ENCODE measurements at places on chromosomes 13 and 19. TPM values are rescaled to one million over a fixed set of nuclear protein-coding genes. Genes with fewer than 3 reads are reported as not detected.
A peak's percentile ranks its signal among the peaks of the same experiment; 100 is the strongest.

LMTK3 gene
- total RNA-seq, result 2.3 TPM

DCLK1 gene
- 3.4 TPM for total RNA-seq

KIR2DL1 gene
- not detected for total RNA-seq

PSG7 gene
- not detected for total RNA-seq

PEG3 gene
- 2.6 TPM for total RNA-seq

POU2F2 gene
- 1.4 TPM for total RNA-seq

AZU1 gene
- not detected for total RNA-seq

GPR12 gene
- total RNA-seq, result not detected

ICAM4 gene
- total RNA-seq, result not detected

ZNF470 gene
- 2.9 TPM for total RNA-seq

NPAS1 gene
- total RNA-seq, result 1.6 TPM

DNA sequence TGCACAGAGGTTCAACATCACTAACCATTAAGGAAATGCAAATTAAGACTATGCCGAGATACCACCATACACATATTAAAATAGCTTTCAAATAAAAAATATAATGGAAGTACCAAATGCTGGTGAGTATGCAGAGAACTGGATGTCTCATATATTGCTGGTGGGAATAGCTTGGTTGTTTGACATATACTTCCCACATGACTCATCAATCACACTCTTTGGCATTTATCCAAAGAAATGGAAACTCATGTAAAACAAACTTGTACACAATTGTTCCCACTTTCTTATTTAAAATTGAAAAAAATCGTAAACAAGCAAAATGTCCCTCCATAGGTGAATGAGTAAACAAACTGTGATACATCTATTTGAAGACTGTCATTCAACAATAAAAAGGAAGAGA is 982.6 kb upstream of the ATXN8OS start:
- DNase-seq, result no peak

DNA sequence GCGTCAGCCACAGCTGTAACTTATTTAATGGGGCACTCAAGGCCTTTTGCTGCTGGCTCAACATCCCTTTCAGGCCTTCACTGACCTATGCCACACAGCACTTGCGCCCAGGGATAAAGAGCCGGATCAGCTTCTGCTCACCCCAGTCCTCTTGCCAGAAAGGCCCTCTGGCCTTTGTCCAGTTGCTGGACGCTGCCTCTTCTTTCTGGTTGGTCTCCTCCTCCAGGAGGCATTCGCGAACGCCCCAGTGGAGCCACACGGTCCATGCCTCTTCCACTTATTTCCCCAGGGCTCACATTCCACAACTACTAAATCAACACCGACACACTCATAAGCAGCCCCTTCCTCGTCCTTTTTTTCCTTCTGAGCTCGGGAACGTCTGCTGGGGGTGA is 3.7 kb upstream of the ZNF329 start:
- no peak for DNase-seq

GRCh38 chr13:26968431-26969341 is 202.9 kb downstream of the USP12 start:
- no peak for DNase-seq

- no peak for DNase-seq
Measured at GRCh38 chr13:57725480-57725879, 93.9 kb downstream of the PCDH17 start.

GRCh38 chr13:73417012-73417615 is 358.3 kb downstream of the KLF5 start:
- no peak for DNase-seq

DNA sequence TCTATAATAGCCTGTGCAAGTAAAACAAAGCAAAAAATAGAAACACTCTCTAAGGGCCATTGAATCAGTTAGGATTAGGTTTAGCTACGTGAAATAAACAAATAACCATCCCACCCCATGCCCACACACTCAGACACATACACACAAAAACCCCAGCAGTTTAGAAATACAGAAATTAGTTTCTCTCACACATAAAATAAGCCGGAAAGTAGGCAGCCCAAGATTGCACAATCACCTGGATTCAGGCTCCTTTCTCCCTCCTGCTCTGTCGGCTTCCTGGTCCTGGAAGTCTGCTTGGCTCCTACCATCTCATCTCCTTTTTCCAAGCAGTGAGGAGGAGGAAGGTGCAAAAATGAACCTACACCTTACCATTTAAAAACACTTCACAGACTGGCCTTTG is 22.6 kb upstream of the USP12 start:
- no peak for DNase-seq

DNA sequence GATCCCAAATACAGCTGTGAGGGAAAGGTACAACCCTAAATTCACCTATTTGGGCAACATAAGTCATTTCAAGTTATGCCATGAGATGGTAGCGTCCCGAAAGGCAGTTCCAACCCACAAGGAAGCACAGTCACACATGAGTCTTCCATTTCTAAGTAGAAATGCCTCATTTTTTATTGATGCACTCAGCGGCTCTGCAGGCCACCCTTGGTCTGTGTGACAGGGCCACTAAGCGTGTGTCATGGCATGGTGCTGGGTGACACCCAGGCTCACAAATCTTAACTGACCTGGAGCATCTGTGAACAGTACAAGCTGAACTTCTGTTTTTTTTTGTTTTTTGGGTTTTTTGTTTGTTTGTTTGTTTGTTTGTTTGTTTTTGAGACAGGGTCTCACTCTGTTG is 15.1 kb downstream of the RAB20 start:
- DNase-seq, result no peak

DNA sequence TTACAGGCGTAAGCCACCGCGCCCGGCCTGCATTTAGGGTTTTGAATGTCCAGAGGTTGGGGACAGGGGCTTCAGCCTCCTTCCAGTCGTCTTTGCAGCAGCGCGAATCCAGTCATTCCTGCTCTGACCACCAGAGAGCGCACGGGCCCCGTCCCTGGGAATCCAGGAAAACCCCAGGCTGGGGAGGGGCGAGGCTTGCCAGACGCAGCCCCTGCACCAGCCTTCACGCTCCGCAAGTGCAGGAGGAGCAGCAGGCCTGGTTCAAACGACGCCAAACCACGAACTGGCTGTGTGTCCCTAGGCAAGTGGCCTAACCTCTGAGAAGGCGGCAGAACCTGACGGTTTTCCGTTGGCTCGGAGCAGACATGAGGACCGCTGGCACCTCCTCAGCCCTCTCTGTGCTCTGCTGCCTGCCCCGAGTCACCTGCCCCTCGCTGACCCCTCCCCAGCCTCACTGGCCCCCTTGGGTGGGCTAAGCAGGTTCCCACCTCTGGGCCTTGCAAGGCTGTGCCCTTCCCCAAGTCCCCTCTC is 2.0 kb upstream of the RNF126 start:
- DNase-seq, result no peak

- DNase-seq, result no peak
Measured at GRCh38 chr19:55384131-55384919, at the start of gene TMEM238. TSS of gene TMEM238 (minus strand) at chr19:55384292. CDS start at chr19:55384259, 33 bp downstream.

DNA sequence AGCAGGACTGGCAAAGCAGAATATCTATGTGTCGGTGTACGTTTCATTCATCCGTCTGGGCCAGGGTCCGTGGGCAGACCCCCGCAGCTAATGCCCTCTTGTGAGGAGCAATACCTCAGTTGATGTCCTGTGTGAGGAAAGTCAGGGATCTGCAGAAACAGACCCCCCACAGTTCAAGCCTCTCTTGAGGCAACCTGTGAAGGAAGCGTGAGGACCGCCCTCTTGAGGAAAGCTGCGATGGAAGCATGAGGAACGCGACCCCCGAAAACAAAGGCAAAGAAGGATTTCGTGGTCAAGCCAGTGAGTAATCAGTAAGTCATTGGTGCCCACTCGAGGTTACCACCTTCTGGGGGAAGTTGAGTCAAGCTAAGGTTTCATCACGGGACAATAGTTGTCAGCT is 20.9 kb upstream of the ZNF83 start:
- DNase-seq, result no peak

DNA sequence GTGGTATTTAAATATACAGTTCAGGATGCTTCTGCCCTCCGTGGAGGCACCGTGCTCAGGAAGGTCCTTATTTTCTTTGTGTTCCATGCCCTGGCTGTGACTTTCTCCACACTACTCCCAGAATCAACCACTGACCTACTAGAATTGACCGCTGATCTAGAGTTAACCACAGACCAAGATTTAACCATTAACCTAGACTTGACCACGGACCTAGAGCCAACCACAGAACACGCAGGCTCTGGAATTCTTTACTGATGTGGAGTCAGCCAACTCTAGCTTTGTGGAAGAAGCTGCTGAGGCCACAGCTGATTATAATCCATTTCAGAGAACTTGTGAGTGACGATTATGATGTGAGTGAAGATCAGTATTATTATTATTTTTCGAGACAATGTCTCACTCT is 18.0 kb downstream of the GTF2F2 start:
- DNase-seq, result peak; percentile 58

DNA sequence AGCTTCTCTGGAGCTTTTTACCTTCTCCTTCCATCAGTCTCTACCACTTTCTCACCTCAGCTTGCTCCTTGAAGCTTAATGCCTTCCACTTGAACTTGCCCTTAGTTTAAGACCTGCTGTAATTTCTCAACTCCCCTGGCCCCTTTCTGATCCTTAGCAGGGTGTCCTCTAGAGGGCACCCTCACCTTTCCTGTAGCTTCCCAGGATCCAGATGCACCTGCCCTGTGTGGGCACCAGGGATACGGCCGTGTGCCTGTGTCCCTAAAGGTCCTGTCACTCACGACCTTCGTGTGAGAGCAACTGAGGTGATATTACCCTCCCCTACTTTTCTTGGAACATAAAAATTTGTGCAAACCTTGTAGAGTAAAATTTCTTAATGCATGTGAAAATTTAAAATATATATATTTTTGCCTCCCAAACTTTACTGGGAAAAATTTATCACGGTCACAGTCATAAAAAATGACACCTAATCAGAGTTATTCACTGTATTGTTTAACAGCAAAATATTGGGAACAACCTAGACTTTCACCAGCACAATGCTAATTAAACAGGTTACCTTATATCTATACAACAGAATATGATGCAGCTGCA is 46.4 kb downstream of the PSG3 start:
- peak; percentile 14 for DNase-seq

- DNase-seq, result no peak
Measured at GRCh38 chr19:55109527-55110291, 7.7 kb downstream of the PPP1R12C start.

DNA sequence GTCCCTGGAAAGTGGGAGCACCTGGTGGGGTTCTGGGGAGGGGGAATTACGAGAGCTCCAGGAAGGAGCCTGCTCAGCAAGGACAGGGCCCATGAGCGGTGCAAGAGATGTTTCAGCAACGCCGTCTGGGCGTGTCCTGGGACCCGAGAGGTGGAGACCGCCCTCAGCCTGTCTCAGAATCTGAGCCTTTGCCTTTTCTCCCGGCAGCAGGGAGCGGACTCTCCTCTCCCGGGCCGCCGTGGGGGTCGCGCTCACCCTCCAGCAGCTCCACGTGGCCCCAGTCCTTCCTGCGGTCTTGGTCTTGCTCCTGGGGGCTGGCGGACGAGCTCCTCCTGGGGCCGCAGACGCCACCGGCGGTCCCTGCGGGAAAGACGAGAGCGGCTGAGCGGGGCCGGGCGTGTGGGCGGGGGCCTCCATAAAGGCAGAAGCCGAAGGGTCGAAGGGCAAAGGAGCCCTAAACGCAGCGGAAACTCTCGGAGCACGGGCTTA is 714 bp downstream of the POLRMT start:
- no peak for DNase-seq

DNA sequence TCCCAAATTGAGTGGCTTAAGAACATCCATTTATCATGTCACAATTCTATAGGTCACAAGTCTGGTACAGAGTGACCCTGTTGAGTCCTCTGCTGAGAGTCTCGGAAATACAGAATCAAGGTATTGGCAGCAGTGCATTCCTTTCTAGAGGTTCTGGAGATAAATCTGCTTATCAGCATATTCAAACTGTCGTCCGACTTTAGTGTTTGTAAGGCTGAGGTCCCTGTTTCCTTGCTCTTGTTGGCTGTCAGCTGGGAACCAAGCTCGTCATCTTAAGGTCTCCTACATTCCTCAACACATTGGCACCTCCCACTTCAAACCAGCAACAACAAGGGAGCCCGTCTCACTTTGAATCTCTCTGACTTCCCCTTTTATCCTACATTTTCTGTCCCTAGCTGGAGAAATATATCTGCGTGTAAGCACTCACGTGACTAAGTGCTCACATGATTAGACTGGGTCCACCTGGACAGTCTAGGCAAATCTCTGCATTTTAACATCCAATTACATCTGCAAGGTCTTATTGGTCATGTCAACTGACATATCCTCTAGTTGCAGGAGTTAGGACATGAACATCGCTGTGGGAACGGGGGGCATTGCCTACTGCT is 886.8 kb downstream of the PCDH9 start:
- no peak for DNase-seq

- no peak for DNase-seq
Measured at GRCh38 chr19:31594701-31595100, 245.5 kb upstream of the TSHZ3 start.

- DNase-seq, result no peak
Measured at GRCh38 chr13:113928685-113929627, 44.9 kb downstream of the C13orf46 start.

Data from kidney epithelial cell (primary cell).